ENCODE measurements at places on chromosomes 4 and X.

- DNase-seq: no peak
These were observed 60.8 kb upstream of the TBC1D9 start for GRCh38 chr4:140816806-140817510.

- peak; percentile 5 for DNase-seq
These were observed 118.2 kb upstream of the IQCM start for GRCh38 chr4:149933883-149934282.

DNA sequence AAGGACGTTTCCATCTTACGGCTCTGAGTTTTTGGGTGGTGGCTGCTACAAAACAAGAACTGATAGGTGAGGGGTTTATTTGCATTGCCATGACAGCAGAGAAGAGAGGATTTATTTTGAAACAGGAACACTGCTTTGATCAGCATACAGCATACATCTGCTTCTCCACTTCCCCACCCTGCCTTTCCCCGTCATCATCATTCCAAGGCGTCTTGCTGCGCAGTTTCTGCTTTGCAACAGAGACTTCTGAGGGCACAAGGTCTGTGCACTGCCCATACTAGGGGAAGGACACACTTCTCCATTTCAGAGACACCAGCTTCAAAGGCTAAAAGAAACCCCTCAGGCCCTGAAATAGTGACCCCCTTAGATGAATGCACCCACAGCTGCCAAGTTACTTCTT, 19.1 kb downstream of the STARD8 start:
- no peak for DNase-seq

DNA sequence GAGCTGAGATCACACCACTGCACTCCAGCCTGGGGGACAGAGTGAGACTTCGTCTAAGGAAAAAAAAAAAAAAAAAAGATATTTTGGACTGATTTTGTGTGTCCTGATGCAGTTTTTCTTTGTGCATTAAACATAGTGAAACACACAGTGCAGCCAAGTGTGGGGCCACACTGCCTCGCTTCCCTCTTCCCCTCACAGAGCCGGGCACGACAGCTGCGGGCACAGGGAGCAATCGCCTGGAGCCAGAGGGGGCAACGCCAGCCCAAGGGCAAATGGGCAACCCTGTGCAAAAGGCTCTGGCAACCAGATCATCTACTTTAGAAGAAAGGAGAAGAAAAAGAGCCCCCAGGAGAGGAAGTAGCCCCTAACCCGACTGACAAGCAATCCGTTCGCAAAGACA, 13.5 kb upstream of the CCNQ start:
- no peak for DNase-seq

- DNase-seq: no peak
These were observed 123.0 kb downstream of the ZNF827 start for GRCh38 chr4:145815626-145816025.

GRCh38 chr4:1055721-1056590, 44.5 kb downstream of the FGFRL1 start:
- DNase-seq: no peak

DNA sequence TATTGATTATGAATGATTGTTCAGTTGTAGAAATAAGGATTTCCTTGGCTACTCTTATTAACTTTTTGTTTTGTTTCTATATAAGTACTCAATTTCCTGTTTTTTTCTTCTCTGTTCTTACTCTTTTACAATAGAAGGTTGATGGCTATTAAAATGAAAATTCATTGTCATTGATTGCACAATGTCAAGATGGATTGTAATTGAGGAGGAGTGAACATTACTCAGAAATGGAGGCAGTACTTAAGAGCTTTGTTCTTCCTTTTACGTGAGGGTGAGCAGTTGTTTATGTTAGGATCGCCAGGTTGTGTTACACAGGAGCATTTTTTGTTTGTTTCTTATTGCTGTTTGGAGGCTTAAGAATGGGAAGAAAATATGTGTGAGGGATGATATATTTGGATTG, 2062.4 kb downstream of the ARAP2 start:
- no peak for DNase-seq

DNA sequence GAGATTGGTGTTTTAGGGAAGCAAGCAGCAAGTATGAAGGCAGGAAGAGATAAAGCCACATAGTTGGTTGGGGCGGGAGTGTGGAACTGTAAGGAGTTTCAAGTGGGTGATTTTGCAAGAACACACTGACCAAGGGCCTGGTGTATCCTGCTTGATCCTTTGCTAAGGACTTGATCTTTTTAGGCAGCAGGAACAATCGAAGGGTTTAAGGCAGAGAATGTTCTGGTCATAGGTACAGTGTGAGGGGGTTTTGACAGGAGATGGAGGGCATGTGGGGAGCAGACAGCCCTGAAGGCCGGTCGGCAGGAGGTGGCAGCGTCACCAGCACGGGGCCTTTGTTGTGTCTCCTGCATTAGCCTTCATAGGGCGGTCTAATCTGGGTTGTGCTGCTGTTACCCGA, 54.7 kb downstream of the FAM193A start:
- DNase-seq: no peak

- peak; percentile 62 for DNase-seq
These were observed 45.5 kb downstream of the TMEM144 start for GRCh38 chr4:158255727-158256324.

DNA sequence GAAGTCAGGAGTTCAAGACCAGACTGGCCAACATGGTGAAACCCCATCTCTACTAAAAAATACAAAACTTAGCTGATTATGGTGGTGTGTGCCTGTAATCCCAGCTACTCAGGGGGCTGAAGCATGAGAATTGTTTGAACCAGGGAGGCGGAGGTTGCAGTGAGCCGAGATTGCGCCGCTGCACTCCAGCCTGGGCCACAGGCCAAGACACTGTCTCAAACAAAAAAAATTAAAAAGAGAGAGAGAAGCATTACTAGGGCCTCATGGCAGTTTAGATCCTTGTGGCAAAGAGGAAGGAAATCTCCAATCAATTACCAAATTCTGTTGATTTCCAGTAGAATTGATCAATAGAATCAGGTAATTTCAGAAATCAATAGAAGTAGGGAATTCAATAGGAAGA, 16.8 kb upstream of the SLC34A2 start:
- DNase-seq: no peak

Data from myocyte (in vitro differentiated cells).